ENCODE measurements at places on chromosomes 12 and 14.

DNA sequence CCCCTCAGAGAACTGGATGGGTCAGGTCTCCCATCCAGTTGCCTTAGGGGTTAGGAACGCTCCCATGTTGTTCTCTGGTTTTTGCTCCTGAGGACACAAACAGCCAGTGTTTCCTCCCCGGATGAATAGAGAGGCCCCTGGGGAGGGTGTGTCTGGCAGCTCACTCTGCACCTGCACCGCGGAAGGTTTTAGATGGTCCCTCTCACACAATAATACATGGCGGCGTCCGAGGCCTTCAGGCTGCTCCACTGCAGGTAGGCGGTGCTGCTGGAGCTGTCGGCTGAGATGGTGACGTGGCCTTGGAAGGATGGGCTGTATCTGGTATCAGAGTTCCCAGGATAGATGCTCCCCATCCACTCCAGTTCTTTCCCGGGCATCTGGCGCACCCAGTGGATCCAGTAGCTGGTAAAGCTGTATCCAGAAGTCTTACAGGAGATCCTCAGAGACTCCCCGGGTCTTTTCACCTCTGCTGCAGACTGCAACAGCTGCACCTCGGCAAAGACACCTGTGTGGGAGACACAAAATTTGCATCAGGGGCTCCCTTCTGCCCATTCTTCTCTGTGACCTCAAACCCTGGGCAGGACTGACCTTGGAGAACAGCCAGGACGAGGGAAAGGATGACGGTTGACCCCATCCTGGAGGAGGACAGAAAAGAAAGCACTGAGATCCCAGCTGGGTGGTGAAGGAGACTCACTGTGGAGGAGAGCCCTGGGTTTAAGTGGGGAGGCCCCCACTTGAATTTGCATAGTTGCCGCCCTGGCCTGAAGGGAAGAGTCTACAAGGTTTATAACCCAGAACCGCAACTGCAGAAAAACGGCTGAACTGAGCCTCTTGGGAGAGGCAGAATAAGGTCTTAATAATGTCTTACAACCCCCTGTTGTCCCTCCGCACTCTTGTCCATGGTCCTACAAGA, 1324.8 kb downstream of the TMEM121 start:
- DNase-seq, result no peak

DNA sequence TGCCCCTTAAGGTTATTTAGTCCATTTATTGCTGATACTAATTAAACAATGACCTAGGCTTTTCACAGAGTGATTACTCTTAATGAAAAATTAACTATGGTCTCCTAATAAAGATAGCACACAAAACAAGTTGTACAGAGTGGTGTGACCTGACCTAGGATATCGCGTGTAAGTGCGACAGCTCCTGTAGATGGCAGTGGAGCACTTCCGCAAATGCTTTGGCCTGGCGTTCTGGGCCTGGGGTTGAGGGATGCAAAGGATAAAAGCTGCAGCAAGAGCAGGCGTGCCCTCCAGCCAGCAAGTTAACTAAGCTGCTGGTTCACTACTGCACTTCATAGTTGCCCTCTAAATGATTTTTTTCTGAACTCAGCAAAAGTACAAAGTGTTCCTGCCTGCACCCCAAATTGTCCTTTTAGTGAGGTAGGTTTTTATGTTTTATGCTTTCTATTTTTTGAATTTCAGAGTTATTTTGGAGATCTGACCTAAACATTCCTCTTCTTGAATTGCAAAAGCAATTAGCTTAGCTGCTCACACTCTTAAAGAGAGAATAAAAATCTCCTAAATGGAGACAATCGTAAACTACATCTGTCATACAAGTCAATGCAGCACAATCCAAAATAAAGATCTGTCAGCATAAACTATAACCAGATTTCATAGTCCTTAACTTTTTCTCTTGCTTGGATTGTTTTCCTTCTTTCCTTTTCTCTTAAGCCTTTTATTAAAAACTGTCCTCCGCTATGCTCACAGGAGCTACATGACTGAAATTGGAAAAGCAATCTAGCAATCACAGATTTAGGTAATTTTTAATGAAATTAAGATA, 379.6 kb downstream of the LRIG3 start:
- DNase-seq, result peak; percentile 52

DNA sequence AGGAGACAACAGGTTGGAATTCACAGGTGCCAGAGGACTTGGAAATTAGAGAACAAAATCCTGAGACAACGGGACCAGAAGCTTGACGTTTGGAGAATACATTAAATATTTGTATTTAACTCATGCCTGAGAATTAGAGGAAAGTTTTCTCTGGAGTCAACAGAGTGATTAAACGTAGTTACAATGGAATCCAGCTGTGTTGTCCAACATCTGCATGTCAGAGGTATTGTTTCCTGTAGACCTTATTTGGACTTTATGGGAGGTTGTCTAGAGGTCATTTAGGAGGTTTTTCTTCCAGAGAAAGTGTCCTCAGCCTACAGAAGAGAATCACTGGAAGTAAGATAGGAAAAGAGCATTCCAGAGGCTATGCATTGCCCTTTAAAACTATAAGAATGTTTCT, 45.1 kb upstream of the RERGL start:
- DNase-seq, result no peak

GRCh38 chr14:51883232-51883631, 22.8 kb downstream of the GNG2 start:
- no peak for DNase-seq

- DNase-seq, result no peak
Observed at GRCh38 chr12:116060764-116061163, 216.7 kb downstream of the MED13L start.

- no peak for DNase-seq
Observed at GRCh38 chr14:92733007-92733406, 15.4 kb downstream of the LGMN start.

GRCh38 chr14:71770431-71770830, 161.8 kb upstream of the RGS6 start:
- DNase-seq, result no peak

GRCh38 chr12:128069359-128069997, 197.5 kb upstream of the TMEM132C start:
- DNase-seq, result peak; percentile 49

DNA sequence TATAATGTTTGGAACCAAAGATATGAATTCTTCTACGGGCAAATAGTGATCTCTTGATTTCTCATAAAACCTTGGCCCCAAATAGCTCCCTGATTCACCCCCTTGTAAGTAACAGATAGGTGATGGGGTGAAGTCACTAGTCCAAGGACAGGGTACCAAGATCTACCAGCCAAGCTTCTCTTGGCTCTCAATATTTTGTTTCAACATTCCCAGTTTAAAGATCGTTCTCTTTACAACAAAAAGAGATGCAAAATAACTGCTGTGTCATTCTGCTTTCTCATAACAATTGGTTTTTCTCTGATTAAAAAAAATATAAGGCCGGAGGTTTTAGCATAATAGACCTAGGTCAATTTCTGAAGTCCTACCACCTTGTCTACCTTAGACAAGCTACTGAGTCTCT, 11.8 kb downstream of the PAH start:
- no peak for DNase-seq

DNA sequence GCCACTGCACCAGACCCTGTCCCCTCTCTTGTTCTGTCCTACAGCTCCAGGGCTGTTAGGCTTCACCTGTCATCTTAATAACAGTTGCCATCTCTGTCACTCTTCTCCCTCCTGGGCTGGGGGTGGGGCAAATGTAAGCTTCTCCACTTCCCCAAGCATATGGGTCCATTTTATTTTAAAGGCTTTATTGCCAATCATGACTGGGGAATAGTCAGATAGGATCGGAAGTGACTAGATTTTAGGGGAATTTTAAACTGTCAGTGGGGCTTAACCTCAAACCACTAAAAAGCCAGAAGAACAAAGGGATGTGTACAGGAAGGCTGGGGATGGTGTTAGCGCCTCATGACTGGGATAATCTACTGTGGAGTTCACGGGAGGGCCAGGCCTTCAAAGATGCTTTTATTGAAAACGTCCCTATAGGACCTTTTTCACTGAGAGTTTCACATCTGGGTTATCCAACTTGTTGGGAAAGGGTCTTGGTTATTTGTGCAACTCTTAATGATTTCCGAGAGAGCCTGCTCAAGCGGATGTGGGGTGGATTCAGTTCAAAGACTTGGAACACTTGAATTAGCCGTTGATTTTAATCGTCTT, 41.6 kb downstream of the CHST11 start:
- DNase-seq, result peak; percentile 71

- no peak for DNase-seq
Observed at GRCh38 chr14:51202914-51203665, 37.0 kb upstream of the TMX1 start.

DNA sequence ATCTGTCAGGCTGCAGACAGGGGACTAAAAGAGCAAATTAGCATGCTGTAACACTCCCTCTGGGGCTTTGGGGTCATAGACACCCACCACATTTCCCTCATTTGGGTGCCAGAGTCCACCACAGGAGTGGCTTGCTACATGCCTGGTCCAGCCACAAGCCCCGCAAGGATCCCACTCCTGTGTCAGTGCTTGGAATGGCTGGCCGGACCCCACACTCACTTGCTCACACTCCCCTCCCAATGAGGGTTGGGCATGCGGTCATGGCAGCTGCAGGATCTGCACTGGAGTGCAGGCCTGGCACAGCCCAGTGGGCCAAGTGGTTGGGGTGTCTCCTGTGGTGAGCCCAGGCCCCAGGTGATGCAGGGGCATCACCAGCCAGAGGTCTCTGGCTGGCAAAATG, 59.9 kb downstream of the TSPAN19 start:
- no peak for DNase-seq

GRCh38 chr12:21065845-21066244, 65.1 kb upstream of the SLCO1B1 start:
- DNase-seq, result no peak

DNA sequence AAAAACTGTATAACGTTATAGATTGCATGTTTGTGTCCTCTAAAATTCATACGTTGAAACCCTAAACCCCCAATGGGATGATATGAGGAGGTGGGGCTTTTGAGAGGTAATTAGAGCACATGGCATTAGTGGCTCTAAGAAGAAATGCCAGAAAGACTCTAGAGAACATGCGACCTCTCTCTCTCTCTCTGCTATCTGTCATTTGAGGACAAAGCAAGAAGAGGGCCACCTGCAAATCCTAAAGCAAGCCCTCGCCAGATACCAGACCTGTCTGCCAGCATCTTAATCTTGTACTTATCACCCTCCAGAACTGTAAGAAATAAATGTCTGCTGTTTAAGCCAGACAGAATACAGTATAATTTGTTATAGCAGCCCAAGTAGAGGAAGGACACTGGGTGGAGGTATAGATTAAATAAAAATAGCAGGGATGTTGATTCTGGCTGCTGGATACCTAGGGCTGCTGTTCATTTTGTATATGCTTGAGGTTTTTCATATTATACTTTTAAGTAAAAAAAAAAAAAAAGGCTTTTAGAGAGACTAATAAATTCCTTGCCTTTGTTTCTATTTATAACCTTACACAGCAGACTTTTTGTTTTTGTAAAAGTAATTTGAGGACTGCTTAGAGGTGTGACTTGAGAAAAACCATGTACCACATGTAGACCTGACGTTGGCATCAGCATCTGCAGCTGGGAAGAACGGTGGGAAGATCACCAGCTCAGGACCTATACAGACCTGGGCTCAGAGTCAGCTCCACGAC, 26.9 kb downstream of the MOK start:
- no peak for DNase-seq

- peak; percentile 1 for DNase-seq
Observed at GRCh38 chr12:34392741-34393085, 370.4 kb downstream of the ALG10 start.

DNA sequence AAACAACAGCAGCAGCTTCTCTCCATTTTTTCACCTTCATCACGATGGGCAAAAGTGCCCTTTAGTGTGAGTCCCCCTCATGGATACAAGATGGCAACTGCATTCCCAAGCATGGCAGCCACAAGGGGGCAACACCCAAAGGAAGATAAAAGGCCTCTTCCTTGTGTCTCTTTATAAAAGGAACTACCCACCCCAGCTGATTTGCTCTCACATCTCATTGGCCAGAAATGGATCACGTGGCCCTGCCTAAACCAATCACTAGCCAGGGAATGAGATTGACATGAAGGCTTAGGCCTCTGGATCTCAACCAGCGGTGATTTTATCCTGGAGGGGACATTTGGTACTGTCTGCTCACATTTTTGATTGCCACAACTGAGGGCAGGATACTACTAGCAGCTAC, 21.9 kb upstream of the IFT81 start:
- peak; percentile 69 for DNase-seq

DNA sequence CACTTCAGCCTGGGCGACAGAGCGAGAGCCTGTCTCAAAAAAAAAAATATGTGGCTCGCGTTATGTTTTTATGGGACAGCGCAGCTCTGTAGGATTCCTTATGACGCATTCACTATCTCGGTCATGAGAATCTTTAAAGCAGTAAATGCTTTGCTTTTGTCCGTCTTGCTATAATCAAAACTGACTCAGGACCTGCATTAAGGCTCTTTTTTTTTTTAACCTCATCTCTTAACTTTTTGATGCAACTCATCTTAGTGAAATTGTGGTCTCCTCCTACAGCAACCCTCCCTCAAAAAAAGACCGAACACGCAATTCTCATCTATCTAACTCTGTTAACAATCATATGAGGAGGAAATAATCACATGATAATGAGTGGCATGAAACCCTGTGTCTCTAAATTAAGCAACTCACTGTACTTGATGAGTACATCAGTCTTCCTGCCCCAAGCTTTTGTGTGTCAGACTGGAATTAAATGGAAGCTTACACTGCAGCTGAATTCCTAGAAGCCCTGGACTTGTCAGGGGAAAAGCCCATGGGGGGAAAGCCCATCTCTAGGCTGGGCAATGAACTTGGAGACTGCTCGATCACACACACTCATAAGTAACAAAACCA, 4.3 kb downstream of the P2RX4 start:
- DNase-seq, result peak; percentile 54

GRCh38 chr14:24312736-24313507, 1.6 kb downstream of the LTB4R start:
- DNase-seq, result peak; percentile 47

- DNase-seq, result no peak
Observed at GRCh38 chr12:54016478-54016964, 7.7 kb downstream of the HOXC8 start.

DNA sequence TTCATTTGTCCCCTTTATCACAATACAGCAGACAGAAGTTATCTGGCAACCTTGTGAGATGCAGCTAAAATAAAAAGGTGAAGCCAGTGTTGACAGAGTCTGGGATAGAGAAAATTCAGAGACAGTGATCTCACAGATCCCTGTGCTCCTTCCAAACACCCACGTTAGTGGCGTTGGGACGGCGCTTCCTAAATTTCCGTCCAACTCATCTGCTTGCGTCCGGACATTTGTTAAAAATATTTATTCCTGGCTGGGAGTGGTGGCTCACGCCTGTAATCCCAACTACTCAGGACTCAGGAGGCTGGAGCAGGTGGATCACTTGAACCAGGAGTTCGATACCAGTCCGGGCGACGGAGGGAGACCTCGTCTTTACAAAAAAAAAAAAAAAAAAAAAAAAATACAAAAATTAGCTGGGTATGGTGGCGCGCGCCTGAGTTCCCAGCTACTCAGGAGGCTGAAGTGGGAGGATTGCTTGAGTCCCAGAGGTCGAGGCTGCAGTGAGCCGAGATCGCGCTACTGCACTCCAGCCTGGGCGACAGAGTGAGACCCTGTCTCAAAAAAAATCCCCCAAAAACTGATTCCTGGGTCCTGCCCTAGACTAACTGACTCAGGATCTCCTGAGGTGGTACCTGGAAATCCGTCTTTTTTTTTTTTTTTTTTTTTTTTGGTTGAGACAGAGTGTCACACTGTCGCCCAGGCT, 708 bp upstream of the TCTN1 start:
- DNase-seq, result no peak

Data from activated CD4-positive, alpha-beta T cell treated with anti-CD3 and anti-CD28 coated beads for 36 hours (primary cell).